ENCODE measurements at places on chromosomes 2 and 18. TPM values are rescaled to one million over a fixed set of nuclear protein-coding genes. Genes with fewer than 3 reads are reported as not detected.

DNA sequence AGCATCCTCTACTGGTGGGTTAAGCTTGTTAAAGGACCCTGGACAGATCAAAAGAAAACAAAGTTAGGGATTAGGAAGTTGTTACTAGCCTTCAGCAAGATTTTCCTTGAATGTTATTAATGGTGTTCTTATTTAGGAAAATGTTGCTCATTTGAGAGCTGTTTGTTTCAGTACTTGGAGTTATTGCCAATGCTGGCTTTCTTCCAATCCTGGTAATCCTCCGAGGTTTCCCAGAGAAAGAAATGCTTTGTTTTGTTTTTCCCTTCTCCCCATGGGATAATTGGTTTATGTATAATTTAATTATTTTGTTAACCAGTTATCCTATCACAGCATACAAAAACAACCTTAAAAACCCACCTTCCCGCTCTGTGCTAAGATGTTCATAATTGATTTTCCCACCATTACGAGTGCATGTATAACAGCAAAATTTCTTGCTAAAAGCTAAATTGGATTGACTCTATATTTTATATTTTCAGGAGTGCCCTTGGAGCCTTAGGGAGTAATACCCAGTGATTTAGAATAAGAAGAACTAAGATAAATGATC, 79.8 kb downstream of the MGAT5 start:
- H3K4me1 ChIP-seq = peaks cover 10% of the 10 kb centered on the region
- no peak overlapping the region for H3K4me3 ChIP-seq
- H3K36me3 ChIP-seq = peaks cover 8% of the 10 kb centered on the region
- no peaks in the 10 kb centered on the region for H3K27me3 ChIP-seq
- no peak for DNase-seq

DNA sequence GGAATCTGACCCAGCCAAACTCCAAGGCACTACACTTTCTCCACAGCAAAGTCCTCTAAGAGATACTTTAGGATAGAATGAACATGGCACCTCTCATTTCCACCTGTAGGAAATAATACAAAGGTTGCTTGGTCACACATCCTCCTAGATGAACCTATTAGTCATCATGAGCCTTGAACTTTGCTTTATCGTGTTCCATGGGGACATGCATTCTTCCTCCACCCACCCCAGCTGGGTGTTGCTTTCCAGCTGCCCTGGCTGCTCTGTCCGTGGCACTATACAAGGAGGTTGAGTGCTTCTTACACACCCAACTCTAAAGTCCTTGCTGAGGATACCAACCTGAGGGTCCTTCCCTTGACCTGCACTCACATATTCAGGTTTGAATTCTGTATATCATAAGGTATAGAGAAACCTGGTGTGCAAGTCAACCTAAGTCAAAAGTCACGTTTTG, 52.7 kb downstream of the SPRED2 start:
- H3K4me3 ChIP-seq = no peak overlapping the region
- H3K4me1 ChIP-seq = peaks cover 39% of the 10 kb centered on the region
- no peaks in the 10 kb centered on the region for H3K36me3 ChIP-seq
- peaks cover 5% of the 10 kb centered on the region for H3K27me3 ChIP-seq
- no peak overlapping the region for H3K27ac ChIP-seq

GRCh38 chr18:61926532-61926931, 33.7 kb upstream of the RNF152 start:
- no peak overlapping the region for H3K4me3 ChIP-seq
- DNase-seq = no peak
- H3K27me3 ChIP-seq = no peaks in the 10 kb centered on the region
- H3K36me3 ChIP-seq = peaks cover 1% of the 10 kb centered on the region
- no peak overlapping the region for H3K27ac ChIP-seq

- no peaks in the 10 kb centered on the region for H3K36me3 ChIP-seq
- no peaks in the 10 kb centered on the region for H3K27me3 ChIP-seq
- H3K4me1 ChIP-seq = peaks cover 73% of the 10 kb centered on the region
- H3K4me3 ChIP-seq = no peak overlapping the region
Observed at GRCh38 chr2:41930807-41931566, 116.8 kb upstream of the PKDCC start.

DNA sequence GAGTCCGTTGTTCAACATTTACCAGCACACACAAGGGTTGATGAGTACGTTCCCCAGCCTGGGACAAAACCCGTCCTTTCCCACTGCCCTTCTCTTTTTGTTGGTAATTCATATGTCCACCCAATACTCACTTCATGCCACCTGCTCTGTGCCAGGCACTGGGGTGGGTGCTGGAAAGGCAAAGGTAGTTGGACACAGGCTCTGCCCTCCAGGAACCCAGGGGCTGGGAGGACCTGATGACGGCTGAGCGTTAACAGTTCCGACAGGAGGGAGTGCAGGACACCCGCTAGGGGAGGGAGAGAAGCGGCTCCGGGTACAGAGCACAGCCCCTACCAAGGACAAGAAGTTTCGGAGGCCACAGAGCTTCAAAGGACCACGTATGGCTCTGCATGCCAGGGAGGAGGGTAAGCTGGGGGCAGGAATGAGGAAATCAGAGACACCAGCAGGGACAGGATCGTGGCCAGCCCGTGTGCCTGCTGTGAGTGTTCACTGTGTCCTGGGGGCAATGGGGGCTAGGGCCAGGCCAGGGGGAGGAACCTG, 134.1 kb upstream of the GPC1 start:
- no peak overlapping the region for H3K27ac ChIP-seq
- no peak overlapping the region for H3K4me3 ChIP-seq
- H3K4me1 ChIP-seq = no peaks in the 10 kb centered on the region

DNA sequence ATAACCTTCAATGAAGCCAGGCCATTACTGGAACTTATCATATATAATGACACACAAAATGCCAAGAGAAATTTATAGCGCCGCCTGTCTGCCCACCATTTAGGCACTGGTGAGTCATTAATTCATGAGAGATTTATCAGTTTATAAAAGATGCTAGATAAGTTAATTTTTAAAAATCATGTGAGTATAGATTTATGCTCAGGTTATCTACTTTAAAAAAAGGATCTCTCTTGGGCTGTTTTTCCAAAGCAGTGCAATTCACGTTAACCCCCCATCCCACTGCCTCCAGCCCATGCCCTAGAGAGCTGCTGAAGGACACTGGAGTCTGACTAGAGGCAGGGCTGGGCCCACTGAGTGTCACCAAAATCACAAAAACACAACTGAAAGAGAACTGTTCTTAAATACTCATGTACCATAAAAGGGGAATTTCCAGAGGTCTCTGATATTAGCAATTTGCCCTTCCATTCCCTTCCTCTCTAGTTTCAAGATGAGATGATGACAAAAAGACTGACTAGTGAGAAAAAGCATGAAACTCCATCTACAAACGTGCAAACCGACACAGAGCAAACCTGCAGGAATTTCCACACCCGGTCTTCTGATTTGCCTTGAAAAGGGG, 160.8 kb downstream of the BCL2 start:
- peak overlapping the region; percentile 78 for H3K27ac ChIP-seq
- H3K4me1 ChIP-seq = peaks cover 53% of the 10 kb centered on the region
- peaks cover 16% of the 10 kb centered on the region for H3K27me3 ChIP-seq

DNA sequence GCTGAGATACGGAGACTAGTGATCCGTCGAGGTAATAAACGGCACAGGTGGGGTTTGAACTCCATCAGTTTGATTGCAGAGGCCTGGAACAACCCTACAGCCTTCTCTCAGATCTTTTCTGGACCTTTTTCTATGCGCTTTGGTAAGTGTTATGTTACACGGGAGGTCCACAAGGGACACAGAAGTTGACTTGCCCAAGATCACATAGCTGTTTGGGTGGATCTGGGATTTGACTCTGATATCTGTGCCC, 1.1 kb upstream of the DNPEP start:
- peaks cover 12% of the 10 kb centered on the region for H3K4me1 ChIP-seq
- peak overlapping the region; percentile 61 for H3K4me3 ChIP-seq
- no peaks in the 10 kb centered on the region for H3K27me3 ChIP-seq

GRCh38 chr2:20444993-20445910, 1.6 kb upstream of the RHOB start:
- no peak for DNase-seq
- H3K36me3 ChIP-seq = no peaks in the 10 kb centered on the region
- peaks cover 3% of the 10 kb centered on the region for H3K27me3 ChIP-seq
- H3K27ac ChIP-seq = no peak overlapping the region
- peaks cover 35% of the 10 kb centered on the region for H3K4me1 ChIP-seq

DNA sequence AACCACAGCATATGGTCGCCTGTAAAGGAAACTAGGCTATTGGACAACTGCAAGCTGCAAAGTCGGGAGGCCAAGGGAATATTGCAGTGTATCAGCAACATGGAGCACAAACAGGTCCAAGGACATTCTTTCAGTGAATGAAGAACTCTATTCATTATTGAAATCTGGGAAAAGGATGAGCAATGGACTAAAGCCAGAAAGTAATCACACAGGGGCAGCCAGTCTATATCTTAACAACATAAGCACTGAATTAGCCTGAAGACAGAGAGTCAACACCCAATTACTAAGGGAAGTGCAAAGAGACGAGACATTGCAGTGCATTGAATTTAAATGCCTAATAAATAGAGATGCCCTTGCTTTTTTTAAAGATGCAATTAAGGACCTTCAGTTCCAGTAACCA, 615.5 kb upstream of the SETBP1 start:
- H3K36me3 ChIP-seq = no peaks in the 10 kb centered on the region
- peaks cover 7% of the 10 kb centered on the region for H3K4me1 ChIP-seq
- H3K4me3 ChIP-seq = no peak overlapping the region
- peaks cover 9% of the 10 kb centered on the region for H3K27me3 ChIP-seq
- DNase-seq = no peak

- no peaks in the 10 kb centered on the region for H3K36me3 ChIP-seq
- peak within 1 kb of the TSS; percentile 71 for H3K4me3 ChIP-seq
- DNase-seq = peak; percentile 50
Observed at GRCh38 chr2:170715062-170715931, at the start of gene SP5. Gene SP5, plus strand, starts transcription at chr2:170715337. Its CDS starts 176 bp downstream, at chr2:170715513.

DNA sequence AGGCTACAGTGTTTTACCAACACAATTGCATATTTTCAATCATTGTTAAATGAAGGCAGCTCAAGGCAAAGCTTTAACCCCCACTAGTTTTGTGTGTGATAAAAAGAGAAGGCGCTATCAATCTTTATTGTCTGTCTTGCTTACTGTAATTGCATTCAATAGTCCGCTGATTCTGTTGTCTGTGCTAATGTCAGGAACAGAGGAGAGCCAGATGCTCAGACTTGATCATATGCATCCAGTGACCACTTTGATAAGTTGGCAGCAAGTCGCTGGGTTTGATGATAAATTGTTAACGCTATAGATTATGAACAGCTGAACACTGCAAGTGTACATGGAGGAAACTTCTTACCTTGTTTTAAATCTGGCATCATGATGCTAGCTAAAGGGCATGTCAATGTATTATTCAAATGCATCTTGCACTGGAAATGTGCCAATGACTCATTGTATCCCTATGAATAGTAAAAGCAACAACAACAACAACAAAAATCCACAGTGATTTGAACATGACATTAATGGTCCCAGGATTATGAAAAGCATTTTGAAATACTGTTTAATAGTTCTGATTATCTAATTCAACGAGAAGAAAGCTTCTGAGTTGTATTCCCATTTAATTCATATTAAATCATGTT, 423.5 kb upstream of the FANCL start:
- peaks cover 1% of the 10 kb centered on the region for H3K36me3 ChIP-seq
- no peak overlapping the region for H3K27ac ChIP-seq

DNA sequence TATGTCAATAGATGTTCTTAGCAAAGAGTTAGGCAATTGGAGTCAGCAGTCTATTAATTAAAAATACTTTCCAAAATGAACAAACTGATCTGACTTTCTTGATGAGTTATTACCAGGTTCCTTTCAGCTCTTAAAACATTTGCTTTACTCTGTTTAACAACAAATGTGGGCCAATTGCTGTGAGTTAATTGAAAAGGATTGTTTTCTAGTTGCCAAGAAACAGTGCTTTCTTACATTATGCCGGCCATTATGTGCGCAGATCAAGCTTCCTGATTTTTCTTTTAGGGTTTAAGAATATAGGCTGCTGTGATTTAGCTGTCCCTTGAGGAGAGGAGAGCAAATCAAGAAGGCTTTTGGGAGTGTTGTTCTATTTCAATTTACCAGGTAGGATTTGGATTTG, 50.5 kb upstream of the ITPRID2 start:
- no peak overlapping the region for H3K4me3 ChIP-seq
- H3K27me3 ChIP-seq = peaks cover 4% of the 10 kb centered on the region
- no peak overlapping the region for H3K27ac ChIP-seq

Gene KHK
- total RNA-seq = 3.3 TPM

Gene COL6A3
- total RNA-seq = 544 TPM

Gene SNRNP200
- 200 TPM for total RNA-seq

Gene HMSD
- 7.2 TPM for total RNA-seq

Gene SPDYA
- total RNA-seq = 1.7 TPM

Gene DTNA
- 10.9 TPM for total RNA-seq

Gene CHRNA1
- total RNA-seq = not detected

Measured in mesothelial cell of epicardium (in vitro differentiated cells).